Mesothelial cell of epicardium (in vitro differentiated cells): ENCODE measurements at places on chromosomes 6 and 20.

DNA sequence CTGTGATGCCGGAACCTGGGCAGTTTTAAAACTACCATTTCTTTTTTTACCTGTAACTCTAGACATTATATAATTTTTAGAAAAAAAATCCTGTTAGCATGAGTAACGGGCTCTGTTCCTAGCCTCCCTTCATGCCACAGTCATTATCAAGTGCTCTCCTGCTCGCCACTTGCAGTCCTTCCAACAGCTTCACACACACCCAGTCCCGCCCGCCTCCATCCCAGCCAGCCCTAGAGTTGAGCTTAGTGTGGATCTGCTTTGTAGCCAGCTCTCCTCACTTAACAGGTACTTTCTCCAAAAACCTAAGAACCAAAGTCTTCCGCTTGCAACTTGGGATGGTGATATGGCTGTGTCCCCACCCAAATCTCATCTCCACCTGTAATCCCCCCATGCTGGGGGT lies 51.5 kb downstream of the EZR start:
- no peak for DNase-seq

- no peak for DNase-seq
Observed at GRCh38 chr6:65701325-65701724, 5.7 kb downstream of the EYS start.

GRCh38 chr6:149723771-149724417 lies 6.0 kb upstream of the LATS1 start:
- DNase-seq, result no peak

DNA sequence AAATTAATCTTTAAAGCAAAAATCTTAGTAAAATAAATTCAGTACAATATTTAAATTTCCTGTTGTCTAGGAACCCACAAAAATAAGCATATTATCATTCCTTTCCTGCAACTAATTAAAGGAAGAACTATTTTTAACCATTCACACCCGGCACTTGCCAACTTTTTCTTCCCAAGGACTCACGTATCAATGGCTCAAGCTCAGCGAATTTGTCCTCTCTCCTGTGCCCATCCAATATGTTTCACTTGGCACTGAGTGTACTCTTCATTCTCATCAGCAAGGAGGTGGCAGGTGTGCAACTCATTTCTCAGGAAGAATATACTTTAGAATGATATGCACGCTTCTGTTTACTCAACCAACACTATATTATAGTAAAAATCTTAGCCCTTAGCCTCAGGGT lies 419.4 kb downstream of the C6orf118 start:
- DNase-seq, result no peak

GRCh38 chr6:31397901-31398525 lies 5.4 kb upstream of the MICA start:
- no peak for DNase-seq
